Activated effector memory CD4-positive, alpha-beta T cell treated with Interleukin-2 at 50 U/mL for 16 hours (primary cell): ENCODE measurements at places on chromosomes 12 and 14.

DNA sequence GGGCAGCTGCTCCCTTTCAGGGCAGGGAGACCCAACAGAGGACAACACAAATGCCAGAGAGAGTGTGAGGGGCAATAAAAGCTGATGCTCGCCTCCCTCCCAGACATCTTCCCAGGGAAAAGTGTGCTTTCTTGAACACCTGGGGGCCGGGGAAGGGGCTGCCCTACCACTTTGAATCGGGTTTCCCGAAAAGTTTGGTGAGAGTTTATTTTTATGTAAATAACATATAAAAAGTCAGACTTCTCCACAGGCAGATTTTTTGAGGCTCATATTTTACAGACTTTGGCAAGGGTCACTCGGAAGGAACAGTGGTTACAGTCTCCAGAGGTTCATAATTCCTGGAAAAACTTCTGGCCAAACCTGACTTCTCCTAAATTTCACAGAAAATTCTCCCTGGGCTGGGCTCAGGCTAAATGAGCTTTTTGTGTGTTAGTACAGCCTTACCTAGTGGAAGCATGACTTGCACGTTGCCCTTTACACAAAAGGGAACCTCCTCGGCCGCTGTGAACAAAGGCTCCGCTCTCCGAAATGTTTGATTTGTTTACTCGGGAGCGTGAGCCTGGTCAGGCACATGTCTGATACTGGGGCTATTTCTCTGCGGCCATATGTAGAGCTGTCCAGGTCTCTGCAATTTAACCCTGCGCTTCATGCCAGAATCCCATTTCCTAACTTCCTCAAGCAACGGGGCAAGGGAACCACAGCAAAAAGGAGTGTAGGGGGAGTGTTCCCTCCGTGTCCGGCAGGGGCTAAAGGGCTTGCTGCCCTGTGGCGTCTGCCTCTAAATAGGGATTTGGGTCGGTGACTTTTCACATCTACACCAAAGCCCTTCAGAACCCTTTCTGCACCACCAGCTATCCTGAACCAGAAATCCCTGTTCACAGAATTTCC lies 3.4 kb downstream of the RTL1 start:
- no peak for DNase-seq

DNA sequence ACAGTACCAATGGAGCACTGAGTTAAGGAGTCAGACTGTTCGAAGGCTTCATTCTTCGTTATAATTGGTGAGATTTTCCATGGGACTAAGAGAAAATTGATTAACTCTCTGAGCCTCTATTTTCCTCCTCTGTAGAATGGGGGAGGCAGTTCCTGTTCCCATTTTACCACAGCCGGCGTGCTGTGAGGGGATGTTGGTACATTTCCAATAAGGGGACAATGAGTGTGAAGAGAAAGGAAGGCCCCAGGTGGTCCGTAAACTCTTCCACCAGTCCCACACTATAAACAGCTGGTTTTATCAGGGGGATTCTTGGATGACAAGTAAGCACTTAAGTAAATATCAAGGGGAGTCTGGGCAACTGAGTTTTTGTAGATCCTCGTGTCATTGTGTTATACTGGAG lies 109.9 kb downstream of the DAD1 start:
- no peak for DNase-seq

GRCh38 chr14:71890541-71890940 lies 41.7 kb upstream of the RGS6 start:
- DNase-seq: no peak

- DNase-seq: no peak
Observed at GRCh38 chr12:78696267-78696666, 168.3 kb upstream of the SYT1 start.

DNA sequence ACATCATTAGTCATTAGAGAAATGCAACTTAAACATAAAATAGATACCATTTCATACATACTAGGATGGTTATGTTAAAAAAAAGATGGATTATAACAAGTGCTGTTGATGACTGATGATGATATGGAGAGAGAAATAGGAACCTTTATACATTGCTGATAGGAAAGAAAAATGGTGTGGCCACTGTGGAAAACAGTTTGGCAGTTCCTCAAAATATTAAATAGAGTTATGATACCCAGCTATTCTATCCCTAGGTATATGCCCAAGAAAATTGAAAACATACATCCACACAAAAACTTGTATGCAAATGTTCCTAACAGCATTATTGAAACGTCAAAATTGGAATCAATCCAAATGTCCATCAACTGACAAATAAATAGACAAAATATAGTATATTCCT lies 170.1 kb downstream of the ADAMTS20 start:
- no peak for DNase-seq
